Stimulated activated CD8-positive, alpha-beta memory T cell treated with anti-CD3 and anti-CD28 coated beads, Interleukin-15, amount 100 ng/mL, for 24 hours (primary cell): ENCODE measurements at places on chromosomes 2 and 18.
A peak's percentile ranks its signal among the peaks of the same experiment; 100 is the strongest.

DNA sequence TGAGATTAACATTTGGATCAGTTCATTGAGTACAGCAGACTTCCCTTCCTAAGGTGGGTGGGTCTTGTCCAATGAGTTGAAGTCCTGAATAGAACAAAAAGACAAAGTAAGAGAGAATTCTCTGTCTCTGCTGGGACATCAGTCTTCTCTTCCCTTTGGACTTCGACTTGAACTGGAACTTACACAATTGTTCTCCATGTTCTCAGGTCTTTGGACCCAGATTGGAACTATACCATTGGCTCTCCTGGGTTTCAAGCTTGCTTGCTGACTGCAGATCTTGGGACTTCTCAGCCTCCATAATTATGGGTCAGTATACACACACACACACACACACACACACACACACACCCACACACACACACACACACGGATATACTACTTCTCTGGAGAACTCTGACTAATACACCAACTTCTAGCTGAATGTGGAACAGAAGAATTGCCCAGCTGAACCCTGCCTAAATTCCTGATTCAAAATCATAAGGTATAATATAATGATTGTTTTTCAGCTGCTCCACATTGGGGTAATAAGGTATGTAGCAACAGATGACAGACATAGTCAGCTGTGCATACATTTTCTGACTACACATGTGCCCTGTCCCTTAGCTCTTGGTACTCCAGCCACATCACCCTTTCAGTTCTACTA, 214.0 kb downstream of the TGIF1 start:
- DNase-seq: no peak

DNA sequence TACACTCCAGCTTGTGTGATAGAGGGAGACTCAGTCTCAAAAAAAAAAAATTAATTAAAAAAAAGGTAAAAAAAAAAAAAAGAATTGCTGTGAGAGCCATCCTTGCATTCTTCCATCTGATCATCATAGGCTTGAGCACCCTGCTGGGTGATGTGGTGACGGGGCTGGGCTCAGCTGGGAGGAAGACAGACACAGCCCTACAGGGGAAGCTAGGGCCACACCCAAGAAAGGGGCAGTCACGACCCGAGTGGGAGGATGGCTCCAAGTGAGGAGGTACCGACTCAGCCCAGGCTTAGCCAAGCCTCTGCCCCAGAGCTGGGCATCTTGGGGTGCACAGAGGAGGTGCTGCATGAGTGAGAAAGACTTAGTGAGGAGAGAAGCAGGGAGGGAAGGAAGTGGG, 165.5 kb downstream of the SH3RF3 start:
- DNase-seq: no peak

- no peak for DNase-seq
Measured at GRCh38 chr2:60331115-60331809, 222.2 kb downstream of the BCL11A start.

GRCh38 chr2:70087702-70088597, 673 bp downstream of the PCBP1 start:
- DNase-seq: peak; percentile 34

DNA sequence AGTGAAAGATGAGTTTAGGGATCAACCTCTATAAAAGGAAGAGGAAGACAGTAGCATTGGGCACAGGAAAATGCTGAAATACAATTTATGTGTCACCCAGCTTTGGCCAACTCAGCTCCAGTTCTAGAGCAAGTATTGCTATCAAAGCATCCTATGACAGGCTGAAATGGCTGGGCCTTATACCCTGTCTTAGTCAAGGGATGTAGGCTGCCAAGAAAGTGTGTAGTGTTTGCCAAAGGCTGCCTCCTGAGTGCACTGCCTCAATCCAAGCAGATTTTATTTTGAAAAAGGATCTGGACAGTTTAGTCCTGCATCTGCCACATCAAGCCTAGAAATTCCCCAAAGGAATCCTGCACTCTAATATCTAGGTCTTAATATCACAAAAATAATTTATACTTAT, 359.9 kb upstream of the ZC3H15 start:
- no peak for DNase-seq

GRCh38 chr2:67773851-67774250, 289.0 kb downstream of the C1D start:
- no peak for DNase-seq

GRCh38 chr2:23077596-23077995, 307.4 kb upstream of the KLHL29 start:
- no peak for DNase-seq

- DNase-seq: no peak
Measured at GRCh38 chr18:13290856-13291271, 72.3 kb downstream of the LDLRAD4 start.

- no peak for DNase-seq
Measured at GRCh38 chr2:134818321-134818720, 20.1 kb upstream of the ACMSD start.

DNA sequence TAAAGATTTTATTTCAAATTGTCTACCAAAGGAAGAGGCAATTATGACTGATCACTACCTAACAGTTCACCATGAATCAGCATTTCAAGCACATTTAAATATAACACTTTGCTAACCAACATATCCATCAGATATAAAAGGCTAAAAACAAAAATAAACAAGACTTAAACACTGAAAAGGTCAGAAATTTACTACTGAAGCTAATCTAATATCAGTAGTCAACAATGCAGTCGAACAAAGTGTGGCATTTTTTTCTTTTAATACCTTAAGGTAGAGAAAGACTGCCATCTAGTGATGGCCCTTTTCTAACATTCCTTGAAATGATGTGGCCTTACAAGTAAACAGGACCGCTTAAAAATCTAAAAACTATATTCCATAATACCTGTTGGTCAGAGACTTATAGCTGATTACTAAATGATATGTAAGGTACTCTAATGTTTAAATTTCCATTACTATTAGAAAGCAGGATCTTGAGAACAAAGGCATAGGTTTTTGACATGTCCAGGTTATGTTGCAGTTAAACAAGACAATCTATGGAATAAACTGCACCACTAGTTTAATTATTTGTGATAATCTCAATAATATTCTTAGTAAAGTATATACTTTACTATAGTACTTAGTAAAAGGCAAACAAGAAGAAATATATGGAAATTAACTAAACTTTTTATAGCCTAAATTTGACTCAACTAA, 80.0 kb downstream of the EXOC6B start:
- no peak for DNase-seq

DNA sequence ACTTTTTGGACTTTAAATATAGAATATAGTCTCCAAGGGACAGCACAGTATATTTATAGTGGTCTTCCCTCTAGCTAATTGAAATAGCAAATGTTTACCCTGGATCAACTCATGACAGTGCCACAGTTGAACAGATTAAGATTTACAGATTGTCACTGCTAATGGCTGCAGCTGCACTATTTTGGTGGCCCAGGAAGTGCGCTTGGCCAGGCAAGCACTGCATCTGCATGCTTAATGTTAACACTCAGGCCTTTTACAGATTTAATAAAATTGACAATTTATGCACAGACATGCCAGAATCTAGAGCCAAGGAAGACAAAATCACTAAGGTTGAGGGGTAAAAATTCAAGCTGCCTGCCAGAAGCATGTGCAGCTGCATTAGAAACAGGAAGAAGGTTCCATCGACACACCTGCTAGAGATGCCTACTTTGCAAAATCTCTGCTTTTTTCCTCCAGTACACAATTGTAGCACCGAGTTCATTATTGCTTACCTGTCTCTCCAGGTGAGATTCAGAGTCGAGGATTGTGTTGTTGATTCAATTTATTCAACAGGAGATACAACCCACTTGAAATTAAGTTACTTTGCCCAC, 1042.3 kb upstream of the NRXN1 start:
- no peak for DNase-seq

DNA sequence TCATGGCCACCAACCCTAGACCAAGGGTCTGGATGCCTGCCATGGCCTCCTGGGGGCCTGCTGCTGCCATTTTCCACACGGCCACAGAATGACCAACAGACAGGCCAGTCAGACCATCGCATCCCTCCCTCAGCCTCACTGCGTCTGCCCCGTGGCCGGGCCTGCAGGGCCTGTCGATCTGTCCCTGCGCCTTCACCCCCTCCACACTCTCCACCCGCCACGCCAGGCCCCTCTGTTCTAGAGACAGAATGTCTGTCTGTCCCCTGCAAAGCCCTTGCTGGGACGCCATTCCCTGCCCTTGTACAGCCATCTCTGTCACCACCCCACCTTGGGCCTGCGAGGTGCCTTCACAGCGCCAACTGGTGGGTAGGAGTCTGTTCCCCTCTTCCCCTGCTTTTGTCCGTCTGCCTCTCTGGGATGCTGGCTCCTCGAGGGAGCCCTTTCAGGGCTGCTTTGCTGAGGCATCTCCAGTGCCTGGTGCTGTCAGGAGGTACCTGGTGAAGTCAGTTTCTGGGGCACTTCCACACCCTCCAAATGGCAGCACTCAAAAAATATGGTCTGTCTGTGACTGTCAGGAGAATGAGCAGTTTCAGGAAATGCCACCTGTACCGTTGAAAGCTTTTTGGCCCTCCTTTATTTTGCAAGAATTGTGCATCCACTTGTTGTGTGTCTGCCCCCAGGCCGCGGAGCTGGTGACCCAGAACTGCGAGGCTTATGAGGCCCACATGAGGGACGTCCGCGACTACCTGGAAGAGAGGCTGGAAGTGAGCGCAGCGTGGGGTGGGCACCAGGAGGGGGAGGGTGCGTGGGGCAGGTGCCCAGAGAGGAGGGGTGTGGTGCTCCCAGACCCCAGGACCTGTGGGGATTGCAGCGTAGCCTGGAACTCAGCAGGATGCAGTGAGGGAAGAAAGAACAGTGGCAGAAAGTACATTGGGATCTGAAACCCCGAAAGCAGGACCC, 6.7 kb upstream of the ESPNL start:
- DNase-seq: no peak

GRCh38 chr2:25207078-25207545, 38.7 kb upstream of the POMC start:
- DNase-seq: no peak

DNA sequence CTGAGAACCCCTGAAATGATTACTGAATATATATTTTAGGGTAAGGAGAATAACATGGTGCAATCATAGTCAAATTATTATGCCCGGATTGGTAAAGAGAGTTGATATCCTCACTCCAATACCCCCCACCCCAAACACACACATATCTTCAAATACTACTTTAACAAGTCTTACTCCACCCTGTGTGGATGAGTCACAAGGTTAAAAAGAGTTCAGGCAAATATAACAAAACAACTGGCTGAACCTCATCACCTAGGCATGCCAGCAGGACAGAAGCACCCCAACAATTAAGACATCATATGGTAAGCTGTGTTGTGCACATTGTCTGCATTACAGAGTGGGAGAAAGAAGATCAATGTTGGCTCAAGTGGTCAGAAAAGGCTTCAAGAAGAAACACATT, 857.4 kb downstream of the TDRD15 start:
- DNase-seq: no peak

DNA sequence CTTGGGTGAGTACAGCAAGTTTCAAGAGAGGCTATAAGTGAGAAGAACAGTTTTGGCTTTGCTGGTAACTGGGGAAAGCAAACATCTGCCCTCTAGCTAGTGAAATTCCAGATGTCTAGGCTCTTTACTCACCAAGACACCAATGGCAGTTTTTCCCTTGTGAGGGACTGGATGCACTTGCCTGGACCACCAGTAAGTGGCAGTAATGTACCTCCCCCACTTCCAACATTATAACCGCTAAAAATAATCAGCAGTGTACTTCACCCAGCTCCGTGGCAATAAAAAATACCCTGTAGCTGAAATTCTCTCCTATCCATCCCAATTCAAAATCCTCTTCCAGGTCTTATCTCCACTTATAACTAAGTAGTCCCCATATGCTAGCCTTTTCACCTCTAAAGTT, 383.9 kb downstream of the ARHGAP15 start:
- DNase-seq: no peak

DNA sequence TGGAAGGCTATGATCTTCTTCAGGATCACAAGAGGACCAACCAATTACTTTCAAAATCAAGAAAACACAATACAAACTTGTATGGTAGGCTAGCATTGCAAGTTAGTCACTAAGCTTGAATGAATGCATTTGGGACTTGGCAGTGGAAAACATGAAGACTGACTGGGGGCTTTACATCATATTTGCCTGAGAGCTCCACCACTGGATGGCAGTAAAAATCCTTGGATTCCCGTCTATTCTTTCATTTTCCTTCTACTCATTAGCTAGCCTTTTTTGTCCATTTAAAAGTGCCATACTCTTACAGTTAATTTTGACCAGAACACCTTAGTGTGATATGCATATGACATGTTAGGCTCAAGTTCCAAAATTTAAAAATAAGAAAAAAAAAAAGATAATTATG, 63.5 kb upstream of the RASGRP3 start:
- no peak for DNase-seq

GRCh38 chr2:176769021-176769420, 443.6 kb upstream of the HNRNPA3 start:
- no peak for DNase-seq

- no peak for DNase-seq
Measured at GRCh38 chr2:149173220-149173619, 134.7 kb downstream of the LYPD6B start.

DNA sequence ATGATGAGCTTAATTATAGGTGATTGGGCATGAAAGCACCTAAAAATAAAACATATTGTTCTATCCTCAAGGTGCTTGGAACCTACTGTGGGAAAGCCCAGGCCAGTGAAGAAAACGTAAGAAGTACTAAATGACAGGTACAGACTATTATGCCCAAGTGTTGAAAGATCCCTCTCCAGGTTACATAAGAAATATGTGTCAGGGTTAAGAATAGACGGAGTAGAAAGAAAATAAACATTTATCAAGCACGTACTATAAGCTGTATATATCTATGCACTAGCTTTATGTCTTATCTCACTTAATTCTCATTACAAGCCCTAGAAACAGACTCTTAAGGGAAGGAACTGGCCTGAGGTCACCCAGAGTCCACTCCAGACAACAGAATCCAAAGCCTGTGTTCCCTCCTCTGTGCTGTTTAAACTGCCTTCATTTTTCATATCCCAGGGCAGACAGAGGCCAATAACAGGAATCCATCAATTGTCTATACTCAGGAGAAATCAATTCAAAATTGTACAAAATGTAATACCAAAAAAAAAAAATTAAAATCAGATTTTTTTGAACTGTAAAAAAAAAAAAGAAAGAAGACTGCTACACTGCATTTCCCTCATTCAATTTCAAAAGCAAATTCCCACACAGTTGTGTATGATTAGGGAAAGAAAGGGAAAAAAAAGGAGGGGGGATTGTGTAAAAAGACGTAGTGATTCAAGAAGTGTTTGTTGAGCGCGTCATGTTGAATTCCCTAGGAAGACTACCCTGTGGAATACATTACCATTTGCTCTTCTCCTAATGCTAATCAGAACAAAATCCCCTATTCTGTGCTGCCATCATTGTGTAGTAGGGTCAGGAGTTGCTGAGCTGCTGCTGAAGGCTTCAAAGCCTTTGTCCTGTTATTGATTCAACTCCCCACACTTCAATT, 156.3 kb downstream of the IRS1 start:
- no peak for DNase-seq
